ENCODE measurements at places on chromosomes 11 and 22. TPM values are rescaled to one million over a fixed set of nuclear protein-coding genes. Genes with fewer than 3 reads are reported as not detected.

The RIMBP3C gene
- total RNA-seq: 0.34 TPM

The TRIM49D1 gene
- not detected for total RNA-seq

The CD6 gene
- total RNA-seq: under 0.01 TPM

The APOL2 gene
- total RNA-seq: 58.5 TPM

The CHEK1 gene
- 24.7 TPM for total RNA-seq

The ST14 gene
- total RNA-seq: not detected

The SCGB1D2 gene
- not detected for total RNA-seq

The DEFB131B gene
- not detected for total RNA-seq

The BTBD18 gene
- not detected for total RNA-seq

The RFPL1 gene
- total RNA-seq: not detected

The OR8D1 gene
- total RNA-seq: not detected

The SWAP70 gene
- total RNA-seq: 28.9 TPM
